ENCODE measurements at places on chromosomes 1 and 21. TPM values are rescaled to one million over a fixed set of nuclear protein-coding genes. Genes with fewer than 3 reads are reported as not detected.

The TRIM62 gene
- 3.9 TPM for total RNA-seq

The NT5C1A gene
- not detected for total RNA-seq

The PALMD gene
- 6.8 TPM for total RNA-seq

The LHX8 gene
- total RNA-seq: not detected

The UBE4B gene
- 42.8 TPM for total RNA-seq

The TLR5 gene
- total RNA-seq: not detected

The SH2D1B gene
- total RNA-seq: not detected

The TACSTD2 gene
- 17.7 TPM for total RNA-seq

The SPRR2D gene
- not detected for total RNA-seq

The INAVA gene
- not detected for total RNA-seq

The PGM1 gene
- total RNA-seq: 48.6 TPM

The LAX1 gene
- under 0.01 TPM for total RNA-seq

The KCNJ9 gene
- not detected for total RNA-seq

The TTC22 gene
- not detected for total RNA-seq

The ZNF648 gene
- not detected for total RNA-seq

The SELP gene
- total RNA-seq: not detected

The OR2T11 gene
- not detected for total RNA-seq

The HMCN1 gene
- 5.2 TPM for total RNA-seq

The RNU11 gene
- total RNA-seq: not detected

The SPRR5 gene
- not detected for total RNA-seq

The SERINC2 gene
- total RNA-seq: 21.2 TPM

The AMY2B gene
- 3.5 TPM for total RNA-seq

The NUDT4B gene
- total RNA-seq: 25.4 TPM

The SLAMF1 gene
- not detected for total RNA-seq

The BROX gene
- total RNA-seq: 72.2 TPM

The KRTAP19-3 gene
- total RNA-seq: not detected

The SLAMF8 gene
- total RNA-seq: not detected

The UQCRHL gene
- total RNA-seq: 1.9 TPM

The LRRC7 gene
- total RNA-seq: 0.32 TPM

The RIPK4 gene
- total RNA-seq: not detected

The LRRC38 gene
- total RNA-seq: not detected

The GNG12 gene
- 201 TPM for total RNA-seq

The NCMAP gene
- not detected for total RNA-seq

The PLEKHN1 gene
- total RNA-seq: 1.9 TPM

The AIM2 gene
- total RNA-seq: 0.32 TPM

The MAP10 gene
- 2.2 TPM for total RNA-seq

The S100A7A gene
- total RNA-seq: not detected

The HTR6 gene
- not detected for total RNA-seq

The MLLT11 gene
- total RNA-seq: 9.1 TPM

The GBP6 gene
- total RNA-seq: not detected

The MIA3 gene
- total RNA-seq: 54.0 TPM

The ATAD3B gene
- 17.3 TPM for total RNA-seq

The TMEM82 gene
- not detected for total RNA-seq

The INKA2 gene
- total RNA-seq: 4.5 TPM

The ANGPTL3 gene
- total RNA-seq: not detected

The KCND3 gene
- 1.3 TPM for total RNA-seq

The FHAD1 gene
- total RNA-seq: under 0.01 TPM

The LAMC1 gene
- 541 TPM for total RNA-seq

The SPRR1B gene
- not detected for total RNA-seq

The UBL4B gene
- not detected for total RNA-seq

The CD1E gene
- total RNA-seq: not detected

The PPM1J gene
- total RNA-seq: 1.3 TPM

The RGS16 gene
- 1.3 TPM for total RNA-seq

The AJAP1 gene
- under 0.01 TPM for total RNA-seq

The EDARADD gene
- total RNA-seq: 0.32 TPM

The PFKFB2 gene
- 6.9 TPM for total RNA-seq

The PAQR6 gene
- total RNA-seq: 0.43 TPM
